ENCODE measurements at places on chromosomes 6 and 20. TPM values are rescaled to one million over a fixed set of nuclear protein-coding genes. Genes with fewer than 3 reads are reported as not detected.

MAPK13 gene
- total RNA-seq: 3.0 TPM

NRSN1 gene
- 27.9 TPM for total RNA-seq

RIPOR2 gene
- 17.8 TPM for total RNA-seq

SLC26A8 gene
- total RNA-seq: 5.3 TPM

MOXD1 gene
- 18.6 TPM for total RNA-seq

MMP24 gene
- 76.1 TPM for total RNA-seq

SNTA1 gene
- total RNA-seq: 15.6 TPM

GGTLC1 gene
- total RNA-seq: not detected

HTR1E gene
- total RNA-seq: 0.16 TPM

TSPYL1 gene
- total RNA-seq: 205 TPM

TCF19 gene
- 3.4 TPM for total RNA-seq

TRIM39 gene
- total RNA-seq: 10.0 TPM

WFDC5 gene
- not detected for total RNA-seq

C6orf58 gene
- total RNA-seq: 1.4 TPM

TRIM31 gene
- total RNA-seq: not detected

RBPJL gene
- total RNA-seq: not detected

ULBP1 gene
- 3.9 TPM for total RNA-seq

NFS1 gene
- total RNA-seq: 40.6 TPM

VSX1 gene
- total RNA-seq: not detected

CST4 gene
- not detected for total RNA-seq

COX4I2 gene
- total RNA-seq: not detected

HNF4A gene
- total RNA-seq: not detected

RIPOR3 gene
- total RNA-seq: 1.7 TPM

GZF1 gene
- total RNA-seq: 15.4 TPM

DPPA5 gene
- total RNA-seq: not detected

SPTLC3 gene
- 1.1 TPM for total RNA-seq

SIRPA gene
- 3.9 TPM for total RNA-seq

DST gene
- total RNA-seq: 329 TPM

AK9 gene
- 62.2 TPM for total RNA-seq

DOK5 gene
- 350 TPM for total RNA-seq

SEMG1 gene
- not detected for total RNA-seq

OXT gene
- total RNA-seq: not detected

PTPRT gene
- total RNA-seq: 17.8 TPM

DCDC2 gene
- total RNA-seq: 2.0 TPM

CEP250 gene
- 21.8 TPM for total RNA-seq

C20orf202 gene
- 0.16 TPM for total RNA-seq

SLC17A9 gene
- total RNA-seq: 0.16 TPM

BPIFA1 gene
- total RNA-seq: not detected

GABRR1 gene
- not detected for total RNA-seq

PKIB gene
- 1.7 TPM for total RNA-seq

ME1 gene
- total RNA-seq: 1.4 TPM
